Motor neuron (in vitro differentiated cells): ENCODE measurements at places on chromosomes 5 and 9. TPM values are rescaled to one million over a fixed set of nuclear protein-coding genes. Genes with fewer than 3 reads are reported as not detected.

CORO2A gene
- 2.0 and 2.2 TPM in 2 replicates for total RNA-seq

ANKRD20A1 gene
- total RNA-seq: 2.4 and 3.4 TPM in 2 replicates

PCDHB1 gene
- 0.43 and 0.45 TPM in 2 replicates for total RNA-seq

MYOT gene
- total RNA-seq: 0.73 TPM in 2 replicates

C7 gene
- total RNA-seq: 0.26 TPM in 1 of 2 replicates, not detected in the other

CDH10 gene
- 4.5 and 8.7 TPM in 2 replicates for total RNA-seq

LURAP1L gene
- 3.5 and 8.4 TPM in 2 replicates for total RNA-seq

SMIM33 gene
- 0.10 and 0.14 TPM in 2 replicates for total RNA-seq

PCDHB14 gene
- total RNA-seq: 7.3 TPM in 2 replicates

SOX30 gene
- total RNA-seq: not detected in 2 replicates

SAXO1 gene
- total RNA-seq: 0.41 and 0.59 TPM in 2 replicates

DNA sequence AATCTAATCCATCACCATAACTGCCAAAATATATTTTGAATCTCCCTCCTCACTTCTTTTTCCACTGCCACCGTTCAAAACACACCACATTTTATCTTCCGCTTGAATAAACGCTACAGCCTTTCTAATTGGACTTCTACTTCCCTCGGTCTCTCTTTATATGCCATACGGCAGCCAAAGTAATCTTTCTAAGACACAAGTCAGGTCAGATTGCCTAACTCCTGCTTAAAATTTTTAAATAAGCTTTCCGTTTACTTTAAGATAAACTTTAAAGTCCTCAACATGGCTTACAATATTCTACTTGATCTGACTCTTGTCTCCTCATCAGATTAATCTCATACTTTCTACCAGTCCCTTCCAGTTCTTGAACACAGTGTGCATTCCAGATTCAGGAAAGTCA, 9.7 kb downstream of the AFF4 start:
- ATAC-seq: no peak

DNA sequence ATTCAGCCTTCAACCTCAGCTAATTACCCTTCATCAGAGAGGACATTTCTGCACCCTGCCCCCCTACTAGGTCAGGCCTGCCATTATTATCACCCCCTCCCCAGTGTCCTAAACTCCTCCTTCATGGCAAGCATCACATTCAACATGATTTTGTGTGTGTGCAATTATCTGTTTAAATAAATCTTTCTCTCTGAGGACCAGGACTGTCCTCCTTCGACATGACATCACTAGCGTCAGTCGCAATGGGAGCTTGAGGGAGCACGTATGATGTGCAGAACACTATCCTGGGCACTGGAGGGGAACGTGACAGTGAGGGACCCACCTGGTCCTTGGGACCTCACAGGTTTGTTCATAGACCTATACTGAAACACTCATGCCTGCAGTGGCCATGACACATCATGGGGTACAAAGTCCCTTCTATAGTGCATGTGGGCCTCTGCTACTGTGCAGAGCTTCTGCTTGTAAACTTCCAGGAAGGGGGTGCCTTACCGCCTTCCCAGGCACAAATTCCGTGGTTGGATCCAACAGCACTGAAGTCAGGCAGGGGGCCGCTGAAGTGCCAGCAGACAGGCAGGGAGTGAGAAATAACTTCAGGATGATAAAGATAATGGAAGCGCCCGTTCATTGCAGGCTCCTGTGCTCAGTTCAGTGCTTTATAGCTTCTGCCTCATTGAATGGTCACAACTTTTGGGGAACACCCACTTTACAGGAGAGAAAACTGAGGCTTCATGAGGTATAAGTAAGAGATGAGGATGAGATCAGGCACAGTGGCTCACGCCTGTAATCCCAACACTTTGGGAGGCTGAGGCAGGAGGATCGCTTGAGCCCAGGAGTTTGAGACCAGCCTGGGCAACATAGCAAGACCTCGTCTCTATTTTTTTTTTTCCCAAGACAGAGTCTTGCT, 36.0 kb upstream of the STXBP1 start:
- no peak for ATAC-seq

DNA sequence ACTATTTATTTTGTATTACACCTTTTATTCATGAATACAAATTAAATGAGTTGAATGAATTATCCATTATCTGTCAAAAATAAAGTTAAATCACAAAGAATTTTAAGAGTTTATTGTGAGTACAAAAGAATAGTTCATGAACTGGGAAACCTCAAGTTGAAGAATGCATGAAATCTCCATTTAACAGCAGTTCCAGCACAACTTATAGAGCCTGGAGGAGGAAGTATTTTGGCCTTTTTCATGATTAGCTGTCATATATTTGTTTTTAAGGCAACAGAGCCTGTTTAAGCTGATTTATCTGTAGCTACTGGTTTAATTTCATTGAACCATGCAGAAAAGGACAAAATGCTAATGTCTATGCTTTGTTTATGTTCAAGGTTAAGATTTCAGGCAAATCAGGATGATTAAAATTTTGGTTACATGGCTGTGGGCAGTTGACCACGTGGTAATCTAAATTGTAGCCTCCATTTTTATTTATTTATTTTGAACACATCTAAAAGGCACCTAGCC, 12.2 kb downstream of the SPINK1 start:
- no peak for ATAC-seq

- ATAC-seq: no peak
Observed at GRCh38 chr5:171868236-171868635, 82.6 kb downstream of the SMIM23 start.

DNA sequence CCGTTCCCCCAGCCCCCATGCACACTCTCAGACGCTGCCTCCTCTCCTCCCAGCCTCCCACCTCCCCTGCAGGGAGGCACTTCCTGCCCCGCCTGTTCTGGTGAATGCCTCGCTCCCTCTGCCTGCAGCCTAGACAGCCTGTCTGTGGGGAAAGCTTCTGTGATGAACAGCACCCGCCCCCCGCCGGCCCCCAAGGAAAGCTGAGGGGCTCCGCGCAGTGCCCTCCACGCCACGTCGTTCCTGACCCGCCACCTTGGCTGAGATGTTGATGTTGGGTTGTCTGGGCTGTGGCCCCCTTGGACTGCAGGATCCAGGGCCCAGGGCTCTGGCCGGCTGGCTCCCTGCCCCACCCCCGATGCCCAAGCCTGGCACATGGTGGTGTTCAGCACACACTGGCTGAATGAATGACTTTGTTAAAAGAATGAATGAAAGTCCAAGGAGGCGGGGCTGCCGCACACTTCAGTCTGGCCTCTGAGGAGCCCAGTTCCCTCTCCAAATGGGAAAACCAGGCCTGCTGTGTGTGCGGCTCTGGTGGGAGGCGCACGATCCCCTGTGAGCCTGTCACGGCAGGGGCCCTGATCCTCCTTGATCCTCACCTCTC, 2.1 kb upstream of the MYMK start:
- ATAC-seq: peak; percentile 57

GRCh38 chr5:169100735-169101075, 200.2 kb downstream of the SLIT3 start:
- ATAC-seq: no peak

GRCh38 chr5:152282331-152282730, 122.7 kb downstream of the NMUR2 start:
- no peak for ATAC-seq

DNA sequence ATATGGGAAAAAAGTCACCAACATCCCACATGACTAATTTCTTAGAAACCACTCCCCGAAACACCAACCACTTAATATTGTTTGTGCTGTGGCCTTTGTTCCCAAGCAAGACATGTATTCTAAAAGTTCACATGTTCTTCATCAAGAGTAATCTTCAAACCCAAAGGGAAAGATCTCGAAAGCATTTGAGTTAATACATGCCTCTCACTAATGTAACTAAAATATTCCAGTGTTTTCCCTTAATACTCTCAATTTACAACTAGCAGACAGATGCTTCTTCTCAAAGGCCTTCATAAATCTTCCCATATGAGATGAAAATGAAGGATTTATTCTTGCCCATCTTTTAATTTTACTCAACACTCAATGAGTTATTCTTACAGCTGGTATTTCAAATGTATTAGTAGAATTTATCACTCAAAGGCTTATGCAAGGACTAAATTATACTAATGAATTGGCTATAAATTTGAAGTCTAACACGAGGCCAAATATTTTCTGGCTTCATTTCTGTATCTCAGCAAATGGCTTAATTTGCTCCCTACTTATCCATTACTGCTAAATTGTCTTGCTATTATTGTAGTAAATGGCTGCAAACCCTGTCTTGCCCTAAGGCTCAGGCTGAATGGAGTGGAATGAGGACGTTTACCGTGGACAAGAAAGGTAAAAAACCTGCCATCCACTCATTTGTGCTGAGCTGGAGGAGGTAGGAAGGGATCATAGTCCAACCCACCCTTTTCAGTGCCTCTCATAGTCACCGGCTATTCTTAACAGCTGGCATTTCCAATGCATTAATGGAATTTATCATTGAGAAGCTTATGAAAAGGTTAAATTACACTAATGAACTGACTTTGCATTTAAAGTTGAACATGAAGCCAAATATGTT, 474.4 kb downstream of the RASEF start:
- ATAC-seq: peak; percentile 79

DNA sequence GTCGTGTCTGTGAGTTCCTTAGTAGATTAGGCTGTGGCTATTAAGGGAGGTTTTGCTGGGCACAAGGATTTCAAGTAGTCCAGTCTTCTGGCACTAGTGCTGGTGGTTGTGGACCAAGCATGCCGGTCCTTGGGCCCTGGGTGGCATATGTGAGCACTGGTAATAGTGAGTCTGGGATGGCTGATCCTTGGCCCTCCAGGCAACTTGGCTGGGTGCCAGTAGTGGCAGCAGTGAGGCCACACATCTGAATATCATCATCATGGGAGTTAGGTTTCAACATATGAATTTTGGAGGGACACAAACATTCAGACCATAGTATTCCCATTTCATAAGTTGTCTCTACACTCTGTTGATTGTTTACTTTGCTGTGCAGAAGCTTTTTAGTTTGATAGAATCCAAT, 25.3 kb upstream of the APBA1 start:
- ATAC-seq: no peak

GRCh38 chr5:154176181-154176580, 14.4 kb upstream of the GALNT10 start:
- ATAC-seq: no peak

- no peak for ATAC-seq
Observed at GRCh38 chr5:54991416-54991815, 6.0 kb upstream of the ESM1 start.

DNA sequence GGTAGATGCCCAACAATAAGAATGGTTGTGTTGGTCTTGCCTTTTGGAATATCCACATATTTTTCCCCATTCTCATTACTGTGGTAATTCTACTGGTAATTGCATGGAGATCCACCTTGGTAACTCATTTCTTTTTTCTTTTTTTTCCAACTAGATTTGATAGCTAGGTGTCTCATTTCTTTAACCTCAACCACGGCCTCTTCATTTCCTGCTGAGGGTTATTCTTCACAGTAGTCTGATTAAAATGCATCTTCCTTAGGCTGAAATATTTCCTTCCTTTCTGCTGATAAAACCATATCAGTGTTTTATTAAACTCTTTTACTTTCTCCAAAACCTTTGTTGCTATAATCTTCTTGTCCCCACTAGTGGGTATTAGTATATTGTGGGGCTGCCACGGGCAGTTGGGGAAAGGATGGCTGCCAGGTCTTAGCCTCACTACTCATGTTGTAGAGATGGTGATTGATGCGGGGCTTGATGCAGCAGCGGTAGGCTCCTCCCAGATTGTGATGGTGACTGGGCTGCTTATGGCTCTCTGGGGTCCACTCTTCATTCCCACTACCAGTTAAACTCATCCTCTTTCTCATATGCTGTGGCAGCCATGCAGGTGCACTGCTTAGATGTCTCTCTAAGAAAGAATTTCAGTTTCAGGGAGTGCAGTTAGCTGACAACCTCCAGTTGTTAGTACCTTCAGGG, 35.9 kb downstream of the KIF2A start:
- ATAC-seq: no peak

- peak; percentile 92 for ATAC-seq
Observed at GRCh38 chr5:1385395-1386273, 40.7 kb upstream of the CLPTM1L start.

DNA sequence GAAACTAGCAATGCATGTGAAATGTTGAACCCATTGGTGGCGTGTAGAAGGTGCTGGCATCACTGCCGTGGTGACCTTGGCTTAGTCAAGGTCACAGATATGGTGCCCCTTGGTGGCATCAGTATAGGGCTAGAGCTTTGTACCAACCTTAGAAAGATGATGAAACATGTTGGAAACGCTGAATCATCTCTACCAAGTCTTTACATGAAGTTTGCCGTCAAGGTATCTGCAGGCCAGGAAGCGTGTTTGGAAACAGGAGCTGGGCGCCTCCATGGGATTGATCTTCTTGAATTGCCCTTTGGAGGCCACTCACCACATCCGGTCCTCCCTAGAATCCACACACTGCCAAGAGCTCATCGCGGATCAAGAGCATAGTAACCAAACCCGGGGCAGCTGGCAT, 16.9 kb upstream of the BOD1 start:
- ATAC-seq: no peak

- no peak for ATAC-seq
Observed at GRCh38 chr9:138103849-138104206, 226.2 kb downstream of the CACNA1B start.

GRCh38 chr5:74288448-74289108, 351.9 kb downstream of the ENC1 start:
- no peak for ATAC-seq
